Activated T-helper 1 cell treated with anti-CD3 and anti-CD28 coated beads, Interleukin-2, amount 50 U/mL, for 16 hours (primary cell): ENCODE measurements at places on chromosomes 7 and 10.

DNA sequence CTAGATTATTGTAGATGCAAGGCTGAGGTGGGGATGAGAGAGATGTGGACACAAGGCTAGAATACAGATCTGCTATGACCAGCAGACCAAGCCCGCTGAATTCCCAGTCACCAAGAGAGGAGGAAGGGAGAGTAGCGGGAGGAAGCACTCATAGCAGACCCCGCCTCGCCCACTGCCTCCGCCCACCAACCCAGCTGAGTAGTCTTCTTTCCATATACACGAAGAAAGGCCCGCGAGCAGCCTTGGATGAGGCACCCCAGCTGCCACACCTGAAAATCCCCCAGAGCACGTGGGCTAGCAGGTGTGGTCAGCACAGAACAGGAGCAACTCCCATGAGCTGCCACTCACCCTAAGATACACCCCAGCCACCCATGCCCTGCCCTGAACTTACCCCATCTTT is 7.9 kb upstream of the H2BK1 start:
- DNase-seq: no peak

GRCh38 chr10:43892062-43892770 is 243.5 kb upstream of the ZNF32 start:
- no peak for DNase-seq

DNA sequence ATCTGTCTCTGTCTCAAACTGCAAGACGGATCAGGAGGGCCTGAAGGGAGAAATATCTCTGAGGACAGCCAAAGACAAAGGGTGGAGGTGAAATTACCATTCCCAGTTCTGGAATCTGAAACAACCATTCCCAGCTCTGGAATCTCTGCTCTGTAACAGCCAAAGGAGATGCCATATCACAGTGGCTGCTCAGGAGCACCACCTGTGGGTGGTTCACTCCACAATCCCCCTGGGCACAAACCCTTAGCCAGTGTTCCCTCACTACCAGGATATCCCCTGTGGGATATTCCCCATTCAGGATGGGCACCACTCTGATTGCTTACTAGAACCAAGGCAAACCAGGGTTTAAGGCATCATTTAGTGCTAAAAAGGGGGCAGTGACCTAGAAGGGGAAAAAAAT is 199.0 kb downstream of the HTR7 start:
- no peak for DNase-seq

DNA sequence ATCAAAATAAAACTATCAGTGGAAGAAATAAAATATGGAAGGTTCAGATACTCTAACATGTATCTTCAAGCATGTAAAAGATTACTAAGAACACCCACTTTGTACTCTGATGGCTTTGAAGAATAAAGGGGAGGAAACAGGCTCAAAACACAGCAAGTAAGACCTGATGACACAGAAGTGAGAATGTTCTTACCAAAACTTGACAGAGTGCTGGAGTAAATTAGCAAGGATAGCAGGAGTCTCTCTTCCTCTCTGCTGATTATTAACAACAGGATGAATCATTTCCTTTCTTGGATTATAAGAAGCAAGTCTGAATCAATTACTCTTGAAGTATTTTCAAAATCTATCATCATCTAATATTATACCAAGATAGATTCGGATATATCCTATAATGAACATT is 47.5 kb downstream of the GLI3 start:
- no peak for DNase-seq

DNA sequence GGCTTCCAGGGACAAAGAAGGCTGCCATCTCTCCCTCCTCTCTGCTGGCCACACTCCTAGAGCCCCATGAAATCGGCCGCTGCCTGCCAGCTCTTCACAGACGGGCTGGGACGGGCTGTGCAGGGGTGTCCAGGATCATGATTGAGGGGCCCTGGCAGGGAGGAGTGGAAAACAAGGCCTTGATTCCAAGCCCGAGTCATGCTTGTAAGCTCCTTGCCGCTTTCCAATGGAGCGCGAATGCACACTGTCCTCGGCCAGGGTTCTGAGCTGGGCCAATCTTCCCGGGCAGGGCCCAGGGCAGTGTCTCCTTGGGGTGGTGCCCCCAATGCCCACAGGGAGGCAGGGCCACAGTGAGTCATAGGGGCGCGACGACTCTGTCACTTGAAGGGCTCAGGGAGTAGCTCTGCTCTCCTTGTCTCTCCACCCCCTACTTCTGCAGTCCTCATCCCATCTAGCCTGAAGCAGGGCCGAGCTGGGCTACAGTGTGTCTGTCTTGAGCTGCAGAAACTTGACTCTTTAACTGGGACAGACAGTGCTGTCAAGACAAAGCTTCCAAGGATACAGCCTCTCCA is 186.2 kb upstream of the SVIL start:
- no peak for DNase-seq

DNA sequence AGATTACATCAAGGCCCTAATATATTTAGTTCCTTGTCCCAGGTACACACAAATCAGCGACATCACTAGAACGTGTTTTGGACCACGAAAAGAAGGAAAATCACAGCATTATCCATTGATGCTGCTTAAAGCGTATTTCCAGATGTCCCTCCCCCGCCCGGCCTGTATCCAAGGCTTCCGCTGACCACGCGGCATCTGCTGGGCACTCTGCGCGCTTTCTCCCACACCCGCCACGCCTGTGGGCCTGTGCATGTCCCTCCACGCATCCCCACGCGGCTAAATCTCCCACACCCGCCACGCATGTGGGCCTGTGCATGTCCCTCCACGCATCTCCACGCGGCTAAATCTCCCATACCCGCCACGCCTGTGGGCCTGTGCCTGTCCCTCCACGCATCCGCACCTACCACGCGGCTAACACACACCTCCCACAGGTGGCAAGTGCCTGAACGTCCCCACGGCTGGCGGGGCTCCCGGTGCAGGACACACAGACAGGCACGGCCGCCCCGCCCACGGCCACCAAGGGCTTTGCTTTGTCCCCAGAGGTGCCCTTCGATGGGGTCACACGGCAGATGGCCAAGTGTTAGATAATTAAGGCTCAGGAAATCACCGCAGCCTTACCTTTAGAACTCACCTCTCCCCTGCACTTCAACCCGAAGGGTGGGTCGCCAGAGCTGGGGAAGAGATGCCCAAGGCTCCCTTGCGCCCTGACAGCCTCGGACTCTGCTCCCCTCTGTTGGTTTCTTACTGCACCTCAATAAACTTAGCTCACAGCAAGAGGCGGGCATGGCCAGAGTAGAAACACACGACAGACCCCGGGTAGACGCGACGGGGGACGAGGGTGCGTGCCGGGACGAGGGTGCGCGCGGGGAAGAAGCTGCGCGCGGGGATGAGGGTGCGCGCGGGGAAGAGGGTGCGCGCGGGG is 49.5 kb downstream of the DIP2C start:
- no peak for DNase-seq

GRCh38 chr7:46178661-46179060 is 257.6 kb upstream of the IGFBP3 start:
- no peak for DNase-seq

GRCh38 chr10:30491204-30491915 is 57.4 kb downstream of the MAP3K8 start:
- no peak for DNase-seq

GRCh38 chr7:39937366-39938153 is 12.5 kb upstream of the CDK13 start:
- DNase-seq: no peak

DNA sequence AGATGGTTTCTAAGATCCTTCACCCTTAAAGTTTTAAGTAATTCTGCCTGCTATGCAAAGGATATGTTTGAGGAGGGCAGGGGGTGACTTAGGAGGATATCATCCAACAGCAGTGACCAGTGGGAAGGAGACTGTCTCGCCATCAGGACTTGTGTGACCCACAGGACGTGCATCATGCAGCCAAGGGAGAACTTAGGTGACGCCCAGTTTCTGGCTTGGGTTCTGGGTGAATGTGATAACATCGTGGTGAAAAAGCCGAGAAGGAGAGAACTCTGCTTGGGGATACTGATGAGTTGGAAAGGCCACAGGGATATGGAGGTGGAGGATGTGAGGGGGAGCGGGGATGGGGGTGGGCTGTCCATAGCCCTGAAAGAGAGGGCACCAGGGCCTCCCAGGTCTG is 3.8 kb downstream of the WIPI2 start:
- no peak for DNase-seq

DNA sequence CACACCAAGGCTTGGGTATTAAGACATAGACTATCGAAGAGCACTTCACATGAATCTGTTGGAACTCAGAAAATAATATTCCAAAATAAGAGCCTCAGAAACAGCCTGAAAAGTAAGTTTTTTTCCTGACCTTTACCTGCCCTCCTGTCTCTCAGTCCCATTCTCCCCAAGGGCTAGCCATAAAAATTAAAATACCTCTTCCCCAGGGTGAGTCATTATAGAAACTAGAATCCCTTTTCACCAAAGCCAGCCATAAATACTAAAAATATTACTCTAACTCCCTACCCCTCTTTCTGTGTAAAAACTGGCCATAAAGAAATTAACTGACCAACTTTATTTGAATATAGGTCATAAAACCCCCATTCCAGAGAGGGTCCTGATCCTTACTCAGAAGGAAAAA is 87.9 kb upstream of the TMEM106B start:
- no peak for DNase-seq

DNA sequence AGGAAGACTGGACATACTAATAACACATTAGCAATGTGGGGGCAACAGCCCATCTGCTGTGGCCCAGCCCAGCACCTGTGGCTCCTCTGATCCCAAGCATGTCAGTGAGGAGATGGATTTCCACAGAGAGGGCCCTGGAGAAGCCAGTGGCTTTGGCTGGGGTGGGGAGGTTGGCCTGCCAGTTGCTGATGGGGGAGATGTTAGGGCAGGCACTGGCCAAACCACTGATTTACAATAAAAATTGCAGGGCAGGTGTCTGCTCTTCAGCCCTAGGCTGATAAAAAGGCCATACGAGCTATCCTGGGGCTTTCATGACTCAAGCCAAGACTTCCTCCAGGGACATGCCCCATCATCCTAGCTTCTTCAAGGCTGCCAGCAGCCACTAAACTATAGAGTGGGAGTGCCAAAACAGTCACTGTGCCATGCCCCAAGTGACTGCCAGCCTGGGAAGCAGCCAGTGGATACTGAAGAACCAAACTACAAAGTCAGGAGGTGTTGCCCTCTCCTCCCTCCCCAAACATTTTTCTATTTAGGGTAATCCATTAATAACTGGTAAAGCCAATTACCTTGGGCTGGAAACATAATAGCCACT is 37.8 kb downstream of the DPCD start:
- DNase-seq: no peak

- no peak for DNase-seq
These were observed 101.1 kb downstream of the RAMP3 start for GRCh38 chr7:45258533-45259226.

DNA sequence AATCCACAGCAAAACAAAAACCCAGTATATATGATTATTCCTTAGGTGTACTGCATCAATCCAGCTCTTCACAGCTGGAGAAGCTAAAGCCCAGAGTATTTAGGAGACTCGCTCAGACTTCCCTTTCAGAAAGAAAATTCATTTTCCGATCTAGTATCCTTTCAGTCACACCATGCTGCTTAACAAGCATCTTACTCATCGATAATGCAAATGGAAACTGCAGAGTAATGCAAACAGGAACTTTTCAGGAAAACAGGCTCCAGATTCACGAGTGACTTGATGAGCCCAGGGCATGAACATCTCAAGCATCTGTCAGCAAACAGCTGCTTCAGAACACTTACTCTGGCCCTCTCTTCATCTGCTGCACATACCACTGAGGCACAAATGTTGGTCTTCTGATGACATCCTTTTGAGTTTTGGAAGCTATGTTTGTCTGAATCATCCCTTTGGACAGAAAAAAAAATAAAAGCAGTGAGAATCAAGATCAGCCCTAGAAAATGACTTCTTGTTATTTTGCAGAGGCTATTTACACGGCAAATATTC is 24.9 kb upstream of the ZC3HAV1L start:
- DNase-seq: no peak

GRCh38 chr10:63054889-63055611 is 78.1 kb upstream of the NRBF2 start:
- DNase-seq: no peak

DNA sequence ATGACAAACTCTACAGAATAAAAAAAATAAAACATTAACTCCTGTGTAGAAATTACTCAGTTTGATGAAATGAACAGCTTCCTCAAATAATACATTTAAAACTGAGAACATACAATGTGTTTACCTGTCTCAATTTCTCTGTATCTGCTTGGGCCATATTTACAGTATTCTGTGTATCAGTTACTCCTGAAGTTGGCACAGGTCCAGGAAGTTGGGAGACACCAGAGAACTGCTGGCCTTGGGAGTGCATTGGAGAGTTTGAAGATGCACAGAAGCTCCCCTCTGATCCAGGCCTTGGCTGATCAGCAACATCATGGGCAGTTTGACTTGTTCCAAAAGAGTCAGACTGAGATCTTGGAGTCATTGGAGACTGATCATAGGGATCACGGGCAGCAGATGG is 155.1 kb downstream of the GALNT11 start:
- no peak for DNase-seq

DNA sequence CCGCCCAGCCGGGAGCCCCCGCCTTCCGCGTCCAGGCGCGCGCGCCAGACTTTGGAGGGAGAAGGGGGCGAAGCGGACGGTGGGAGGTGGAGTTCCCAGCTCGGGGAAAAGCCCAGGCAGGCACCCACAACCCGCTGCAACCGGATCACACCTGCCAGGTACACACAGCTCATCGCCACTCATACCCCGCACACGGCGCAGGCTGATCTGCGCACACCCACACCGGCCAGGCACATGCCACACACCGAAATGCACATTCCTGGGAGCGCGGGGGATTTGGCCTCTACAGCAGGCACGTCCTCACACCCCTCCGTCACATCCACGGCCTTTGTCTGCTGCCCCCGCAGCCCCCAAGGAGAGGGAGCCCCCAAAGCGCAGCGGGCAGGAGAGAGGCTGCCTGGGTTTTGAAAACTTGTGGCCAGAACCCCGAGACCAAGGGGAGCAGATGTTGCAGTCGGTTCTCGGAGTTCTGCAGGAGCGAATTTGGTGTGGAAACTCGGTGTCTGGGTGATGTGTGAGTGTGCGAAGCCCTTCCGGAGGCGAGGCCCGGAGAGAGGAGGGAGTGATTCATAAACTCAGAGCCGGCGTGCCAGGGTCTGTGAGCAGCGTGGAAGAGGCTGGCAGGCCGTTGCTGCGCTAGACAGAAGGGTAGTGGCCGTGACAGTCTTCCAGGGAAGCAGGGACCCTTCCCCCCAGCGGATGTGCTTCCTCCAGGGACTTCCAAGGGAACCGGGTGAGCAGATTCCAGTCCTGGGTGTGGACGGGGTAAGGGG is 734 bp downstream of the CHST3 start:
- DNase-seq: no peak

DNA sequence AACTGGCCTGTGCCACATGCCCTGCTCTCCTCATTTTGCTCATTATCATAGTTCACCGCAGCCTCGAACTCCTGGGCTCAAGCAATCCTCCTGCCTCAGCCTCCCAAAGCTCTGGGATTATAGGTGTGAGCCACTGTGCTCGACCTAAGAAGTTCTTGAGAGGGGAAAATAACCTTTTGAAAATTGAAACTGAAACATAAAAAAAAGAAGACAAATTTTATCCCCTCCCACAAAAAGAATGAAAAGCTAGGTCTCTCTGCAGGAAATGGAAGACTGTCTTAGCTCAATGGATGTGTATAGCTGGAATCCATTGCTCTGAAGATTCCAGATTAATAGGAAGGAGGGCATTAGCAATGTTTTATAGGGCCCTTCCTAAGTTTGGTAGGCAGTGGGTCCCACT is 2.0 kb upstream of the EXOC6 start:
- no peak for DNase-seq
